ENCODE measurements at places on chromosomes 13 and 19.
A peak's percentile ranks its signal among the peaks of the same experiment; 100 is the strongest.

GRCh38 chr13:24716446-24716845 lies 36.2 kb downstream of the ATP12A start:
- no peak for DNase-seq

DNA sequence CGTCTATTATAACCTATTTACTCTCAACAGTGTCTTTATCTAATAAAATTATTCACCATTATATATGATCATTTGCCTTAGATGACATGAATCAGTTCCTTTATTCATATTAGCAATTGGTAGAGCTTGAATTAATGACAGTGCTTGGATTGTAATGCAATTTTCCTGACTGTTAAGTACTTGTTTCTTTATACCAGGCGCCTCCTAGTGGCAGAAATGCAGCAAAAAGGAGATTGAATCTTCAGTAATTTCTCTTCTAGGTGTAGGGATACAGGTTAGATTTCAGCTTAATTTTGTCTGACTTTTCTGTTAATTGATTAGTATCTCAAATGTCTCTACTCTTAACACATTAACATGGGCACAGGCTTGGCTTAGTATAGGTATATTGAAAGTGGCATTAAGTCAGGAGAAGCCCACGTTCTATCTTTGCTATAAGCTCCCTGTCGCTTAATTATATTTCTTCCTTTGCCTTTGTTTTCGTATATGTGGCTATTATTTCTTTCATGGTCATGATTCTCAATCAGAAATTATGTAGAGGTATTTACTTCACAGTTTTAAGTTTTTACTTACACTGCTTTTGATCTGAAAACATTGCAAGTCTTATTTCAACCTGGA lies 9.1 kb upstream of the LHFPL6 start:
- DNase-seq, result peak; percentile 36

DNA sequence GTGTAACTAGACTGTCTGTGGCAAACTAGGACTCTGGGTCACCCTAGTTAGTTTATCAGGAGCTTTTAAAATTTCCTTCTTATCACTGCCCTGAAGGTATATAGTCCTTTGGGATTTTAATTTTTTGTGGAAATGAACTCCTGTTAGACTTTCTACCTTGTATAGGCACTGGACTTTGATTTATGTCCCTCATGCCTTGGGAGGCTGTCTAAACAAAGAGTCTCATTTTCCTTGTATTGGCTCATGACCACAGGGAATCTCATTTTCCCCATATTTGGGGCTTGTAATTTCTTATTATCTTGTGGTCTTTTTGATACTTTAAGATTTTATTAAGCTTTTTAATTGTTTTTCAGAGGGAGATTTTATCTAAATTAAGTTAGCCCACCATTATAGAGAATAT lies 21.4 kb downstream of the KCTD4 start:
- no peak for DNase-seq

- DNase-seq, result no peak
These were observed 107.2 kb downstream of the FNDC3A start for GRCh38 chr13:49082653-49083536.

- no peak for DNase-seq
These were observed 3.7 kb downstream of the CDC34 start for GRCh38 chr19:535017-535835.

- no peak for DNase-seq
These were observed 263.7 kb downstream of the KCTD12 start for GRCh38 chr13:76622315-76623040.

GRCh38 chr13:85282876-85283275 lies 516.3 kb downstream of the SLITRK6 start:
- DNase-seq, result no peak

GRCh38 chr13:49248622-49249002 lies 887 bp downstream of the CDADC1 start:
- no peak for DNase-seq

DNA sequence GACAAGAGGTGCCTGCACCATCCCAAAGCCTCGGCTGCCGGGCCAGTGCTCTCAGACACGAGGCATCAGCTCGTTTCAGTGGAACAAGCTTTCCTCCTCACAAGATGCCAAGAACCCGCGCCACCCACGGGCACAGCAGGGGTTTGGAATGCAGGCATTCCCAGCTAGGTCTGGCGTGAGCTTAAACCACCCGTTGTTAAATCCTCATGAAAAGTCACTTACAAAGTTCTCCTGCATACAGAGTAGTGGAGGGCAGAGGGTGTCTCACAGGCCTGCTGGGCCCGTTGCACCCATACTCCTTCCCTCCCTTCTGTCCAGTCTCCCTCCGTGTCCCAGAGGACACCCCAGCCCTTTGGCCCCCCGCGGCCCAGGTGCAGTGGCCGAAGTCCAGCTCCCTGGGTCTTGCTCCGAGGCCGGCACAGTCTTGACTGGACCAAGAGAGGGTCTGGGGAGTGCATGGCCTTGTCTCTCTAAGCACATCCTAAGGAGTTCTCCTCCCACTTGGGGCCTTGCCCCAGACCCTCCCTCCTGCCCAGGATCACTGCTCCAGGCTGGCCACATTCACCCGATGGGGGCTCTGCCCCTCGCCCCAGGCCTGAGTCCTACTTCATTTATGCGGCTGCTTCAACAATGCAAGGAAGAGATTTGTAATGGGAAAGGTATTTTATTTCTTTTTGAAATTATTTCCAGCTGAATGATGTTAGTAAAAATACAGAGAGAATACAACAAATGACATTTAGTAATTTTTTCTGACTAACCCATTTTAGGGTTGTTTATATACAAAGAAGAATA lies 35.2 kb upstream of the GRTP1 start:
- DNase-seq, result no peak

- DNase-seq, result no peak
These were observed 173.7 kb downstream of the KLF12 start for GRCh38 chr13:73960474-73960873.

DNA sequence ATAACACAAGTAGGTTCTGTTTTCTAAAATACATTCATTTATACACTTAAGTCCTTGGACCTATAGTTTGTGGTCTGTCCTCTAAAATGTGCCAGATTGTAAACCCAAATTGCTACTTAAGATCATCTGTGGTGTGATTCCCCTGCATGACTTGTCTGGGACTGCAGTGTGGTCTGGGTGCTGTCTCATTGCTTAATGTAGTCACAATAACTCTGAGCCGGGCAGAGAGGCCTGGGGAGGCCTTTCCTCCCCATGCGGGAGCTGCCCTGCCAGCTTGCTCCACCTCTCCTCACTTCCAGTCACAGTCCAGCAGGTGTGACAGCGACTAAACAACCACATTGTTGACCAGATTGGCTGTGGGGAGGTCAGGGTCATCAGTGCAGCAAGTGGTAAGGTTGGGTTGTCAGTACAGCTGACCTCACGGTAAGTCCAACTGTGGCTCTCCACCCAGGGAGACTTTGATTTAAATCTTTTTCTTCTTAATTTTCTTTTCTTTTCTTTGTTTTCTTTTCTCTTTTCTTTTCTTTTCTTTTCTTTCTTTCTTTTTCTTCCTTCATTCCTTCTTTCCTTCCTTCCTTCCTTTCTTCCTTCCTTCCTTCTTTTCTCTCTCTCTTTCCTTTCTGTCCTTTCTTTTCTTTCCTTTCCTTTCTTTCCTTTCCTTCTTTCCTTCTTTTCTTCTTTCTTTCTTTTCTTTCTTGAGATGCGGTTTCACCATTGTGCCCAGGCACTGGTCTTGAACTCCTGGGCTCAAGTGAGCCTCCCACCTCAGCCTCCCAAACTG lies 4.4 kb upstream of the TUBA3C start:
- DNase-seq, result no peak

GRCh38 chr13:40496035-40496810 lies 170.2 kb downstream of the FOXO1 start:
- no peak for DNase-seq

DNA sequence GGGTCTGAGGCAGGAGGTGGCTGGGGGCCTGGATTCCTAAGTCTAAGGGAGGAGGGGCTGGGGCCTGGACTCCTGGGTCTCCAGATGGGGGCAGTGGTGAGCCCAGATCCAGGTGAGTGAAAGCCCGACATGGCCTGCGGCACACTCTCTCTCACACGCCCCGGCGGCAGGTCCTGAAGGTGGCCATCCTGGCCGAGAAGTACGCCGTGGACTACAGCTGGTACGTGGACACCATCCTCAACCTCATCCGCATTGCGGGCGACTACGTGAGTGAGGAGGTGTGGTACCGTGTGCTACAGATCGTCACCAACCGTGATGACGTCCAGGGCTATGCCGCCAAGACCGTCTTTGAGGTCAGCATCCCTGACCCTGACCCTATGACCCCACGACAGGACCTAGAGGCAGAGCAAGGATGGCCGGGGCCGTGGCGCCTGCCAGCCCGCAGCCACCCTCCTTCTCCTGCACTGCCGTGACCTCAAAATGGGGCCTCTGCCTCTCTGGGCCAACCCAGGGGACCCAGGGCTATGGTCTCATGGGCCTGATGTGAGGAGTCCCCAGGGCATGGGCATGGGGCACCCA lies 13.2 kb downstream of the FUZ start:
- no peak for DNase-seq

DNA sequence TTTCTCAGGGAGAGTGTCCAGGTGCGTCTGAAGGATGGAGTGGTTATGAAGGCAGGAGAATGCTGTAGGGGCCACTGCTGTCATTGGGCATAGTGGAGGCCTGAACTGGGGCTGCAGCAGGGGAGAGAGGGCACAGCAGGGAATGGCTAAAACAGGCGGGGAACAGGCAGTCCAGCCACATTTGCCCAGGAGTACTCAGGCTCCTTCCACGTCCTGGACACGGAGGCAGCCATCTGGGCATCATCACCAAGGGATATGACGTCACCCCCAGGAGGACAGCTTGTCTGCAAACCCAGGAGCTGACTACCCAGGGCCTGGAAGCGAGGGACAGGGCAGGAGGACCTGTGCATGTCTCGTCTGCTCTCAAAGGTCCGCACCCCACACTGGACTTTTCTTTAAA lies 22.2 kb downstream of the VSTM2B start:
- no peak for DNase-seq

- no peak for DNase-seq
These were observed 6.8 kb downstream of the WDFY2 start for GRCh38 chr13:51590971-51591627.

DNA sequence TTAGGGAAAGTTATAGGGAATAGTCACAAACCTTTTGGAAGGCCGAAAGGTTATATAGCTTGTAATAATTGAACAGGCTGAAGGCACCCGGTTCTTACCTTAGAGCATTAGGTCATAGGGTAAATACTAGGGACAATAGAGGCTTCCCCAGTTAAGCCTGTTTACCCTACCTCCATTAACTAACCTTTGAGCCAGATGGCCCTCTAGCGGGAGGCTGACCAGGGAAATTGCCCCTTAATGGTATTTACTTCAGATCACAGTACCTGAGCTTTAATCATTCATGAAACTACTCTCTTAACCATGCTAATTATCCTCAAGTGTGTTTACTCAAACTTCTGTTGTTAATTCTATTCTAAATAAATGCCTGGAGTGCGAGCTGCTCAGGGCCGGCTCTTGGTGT lies 20.4 kb upstream of the ZNF83 start:
- DNase-seq, result no peak

DNA sequence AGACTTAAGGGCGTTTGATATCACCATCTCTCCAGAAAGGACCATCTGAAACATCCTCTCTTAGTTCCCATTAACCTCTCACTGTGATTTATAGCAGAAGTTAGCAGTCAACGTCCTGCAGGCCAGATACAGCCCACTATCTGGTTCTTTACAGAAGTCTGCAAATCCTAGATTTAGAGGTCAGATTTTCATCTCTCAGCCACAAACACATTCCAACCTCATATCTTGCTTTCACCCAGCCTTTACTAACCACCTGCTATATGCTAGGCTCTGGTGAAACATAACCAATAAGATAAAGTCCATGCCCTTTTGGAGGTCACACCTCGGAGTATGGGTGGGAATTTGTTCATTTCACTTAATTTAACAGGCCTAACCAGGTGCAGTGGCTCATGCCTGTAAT lies 76.8 kb upstream of the CACNA1A start:
- no peak for DNase-seq

GRCh38 chr13:75341028-75341427 lies 140.9 kb downstream of the TBC1D4 start:
- DNase-seq, result no peak

GRCh38 chr19:28443361-28443760 lies 769.6 kb downstream of the UQCRFS1 start:
- no peak for DNase-seq

DNA sequence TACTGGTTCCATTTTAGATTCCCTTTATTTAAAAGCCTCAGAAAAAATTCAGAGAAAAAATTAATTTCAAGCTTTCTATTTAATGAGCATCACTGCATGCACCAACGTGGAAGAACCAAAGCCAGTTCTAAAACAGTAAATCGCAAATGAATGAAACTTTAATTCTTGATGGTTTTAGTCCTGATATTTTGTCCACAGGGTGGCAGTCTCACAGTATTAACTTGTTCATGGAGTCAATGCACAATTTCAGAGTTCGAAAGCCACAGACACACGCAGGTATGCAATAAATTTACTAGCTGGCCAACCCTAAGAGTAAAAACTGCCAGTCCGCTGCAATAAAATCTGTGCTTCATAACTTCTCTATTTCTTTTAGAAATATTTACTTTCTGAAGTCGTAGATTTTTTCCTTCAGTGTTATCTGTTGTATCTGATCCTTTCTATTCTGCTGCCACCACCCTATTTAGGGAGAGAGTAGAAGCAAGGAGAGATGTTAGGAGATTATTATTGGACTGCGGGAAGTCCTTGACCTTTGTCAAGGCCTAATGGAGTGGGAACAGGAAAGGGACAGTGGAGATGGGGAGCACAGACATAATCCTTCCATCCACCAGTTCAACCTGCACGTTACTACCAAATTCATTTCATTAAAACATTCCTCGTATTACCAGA lies 7.0 kb upstream of the WBP4 start:
- no peak for DNase-seq

DNA sequence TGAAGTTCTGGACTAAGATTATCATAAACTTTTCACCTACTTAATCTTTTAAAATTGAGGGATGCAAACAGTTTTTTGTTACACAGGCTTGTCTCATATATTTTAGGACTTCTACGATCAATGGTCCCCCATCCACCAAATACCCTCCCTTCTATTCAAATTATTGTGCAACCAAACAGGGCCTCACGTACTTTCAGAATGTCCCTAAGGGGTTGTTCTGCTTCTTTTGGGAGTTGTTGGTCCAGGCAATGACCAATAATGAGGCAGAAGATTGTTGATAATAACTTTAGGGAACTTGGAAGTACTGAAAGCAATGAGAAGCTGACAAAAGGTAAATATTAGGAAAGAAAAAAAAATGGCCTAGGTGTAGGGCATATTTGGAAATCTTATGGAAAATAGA lies 2.9 kb downstream of the DNAJC15 start:
- DNase-seq, result no peak

GRCh38 chr13:41220401-41220800 lies 26.0 kb upstream of the KBTBD7 start:
- no peak for DNase-seq

DNA sequence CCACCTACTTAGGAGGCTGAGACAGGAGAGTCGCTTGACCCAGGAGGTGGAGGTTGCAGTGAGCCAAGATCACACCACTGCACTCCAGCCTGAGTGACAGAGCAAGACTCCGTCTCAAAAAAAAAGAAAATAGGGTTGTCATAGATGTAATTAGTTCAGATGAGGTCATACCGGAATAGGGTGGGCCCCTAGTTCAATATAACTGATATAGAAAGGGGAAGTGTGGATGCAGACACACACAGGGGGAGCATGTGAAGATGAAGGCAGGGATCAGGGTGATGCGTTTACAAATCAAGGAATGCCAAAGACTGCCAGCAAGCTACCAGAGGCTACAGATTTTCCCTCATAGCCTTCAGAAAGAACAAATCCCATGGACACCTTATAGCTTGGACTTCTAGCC lies 24.3 kb upstream of the EEF1AKMT1 start:
- no peak for DNase-seq
